Effector memory CD8-positive, alpha-beta T cell (primary cell): ENCODE measurements at places on chromosomes 6 and 20.

GRCh38 chr20:45827712-45828111, 600 bp upstream of the TNNC2 start:
- DNase-seq: no peak

DNA sequence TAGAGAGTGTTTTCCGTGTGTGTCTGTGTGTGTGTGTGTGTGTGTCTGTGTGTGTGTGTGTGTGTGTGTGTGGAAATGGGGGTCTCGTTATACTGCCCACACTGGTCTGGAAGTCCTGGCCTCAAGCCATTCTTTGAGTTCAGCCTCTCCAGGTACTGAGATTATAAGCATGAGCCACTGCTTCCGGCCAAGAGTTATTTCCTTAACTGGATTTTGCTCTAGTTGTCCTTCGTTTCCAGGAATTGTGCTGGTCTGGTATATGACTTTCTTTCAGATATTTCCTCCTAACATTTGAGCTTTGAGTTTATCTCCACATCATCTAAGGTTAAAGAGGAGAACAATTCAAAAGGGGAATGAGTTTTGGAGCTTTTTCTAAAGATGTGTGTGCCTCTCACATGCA, 124.8 kb downstream of the SH3BGRL2 start:
- no peak for DNase-seq

DNA sequence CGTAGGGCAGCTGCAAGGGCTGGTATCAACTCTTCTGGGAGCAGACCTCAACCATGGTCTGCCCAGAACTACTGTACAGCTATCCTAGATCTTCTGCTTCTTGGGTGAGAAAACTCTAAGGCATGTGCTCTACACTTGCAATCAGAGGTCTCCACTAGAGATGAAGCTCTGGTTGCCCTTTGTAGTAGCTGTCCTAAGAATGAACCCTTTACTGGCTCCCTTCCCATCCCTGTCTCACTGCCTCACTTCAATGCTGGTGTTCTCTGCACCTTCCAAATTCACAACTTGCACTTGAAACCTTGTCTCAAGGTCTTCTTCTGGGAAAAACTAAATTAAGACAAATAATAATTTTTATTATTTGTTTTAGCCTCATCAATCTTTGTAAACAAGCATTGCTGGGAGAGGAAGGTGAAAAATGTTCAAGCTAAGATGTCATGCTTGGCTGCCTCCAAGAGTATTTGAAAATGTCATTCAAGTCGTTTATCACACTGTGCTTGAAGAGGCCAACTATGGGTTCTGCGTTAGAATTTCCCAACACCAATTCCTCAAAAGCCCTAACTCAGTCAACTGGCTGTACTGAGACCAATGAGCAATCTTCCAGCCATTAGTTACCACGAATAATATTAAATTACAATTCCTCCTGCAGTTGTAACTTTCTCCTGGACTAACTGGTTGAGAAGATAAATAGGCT, 255.7 kb upstream of the PRND start:
- no peak for DNase-seq

DNA sequence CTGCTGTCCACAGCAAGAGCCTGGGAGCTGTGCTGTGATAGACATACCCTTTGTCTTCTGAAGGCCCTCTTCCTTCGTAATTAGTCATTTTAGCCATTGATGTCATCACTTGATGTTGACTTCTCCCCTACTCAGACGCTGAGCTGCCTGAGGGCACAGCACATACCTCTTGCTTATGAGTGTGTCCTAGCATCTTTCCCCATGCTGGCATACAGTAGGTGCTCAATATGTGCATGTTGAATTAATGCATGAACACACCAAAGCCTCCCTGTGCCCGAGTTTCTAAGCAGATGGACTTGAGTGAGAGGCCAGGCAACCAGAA, 35.8 kb upstream of the FAM83D start:
- no peak for DNase-seq

DNA sequence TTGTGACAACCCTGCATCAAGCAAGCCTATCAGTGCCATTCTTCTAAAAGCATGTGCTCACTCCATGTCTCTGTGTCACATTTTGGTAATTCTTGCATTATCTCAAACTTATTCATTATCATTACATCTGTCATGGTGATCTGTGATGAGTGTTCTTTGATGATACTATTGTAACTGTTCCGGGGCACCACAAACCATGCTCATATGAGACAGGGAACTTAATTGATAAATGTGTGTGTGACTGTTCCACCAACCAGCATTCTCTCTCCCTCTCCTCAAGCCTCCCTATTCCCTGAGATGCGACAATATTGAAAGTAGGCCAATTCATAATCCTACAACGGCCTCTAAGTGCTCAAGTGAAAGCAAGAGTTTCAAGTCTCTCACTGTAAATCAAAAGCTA, 4.0 kb downstream of the HUS1B start:
- no peak for DNase-seq

GRCh38 chr6:167742719-167743303, 83.9 kb upstream of the AFDN start:
- DNase-seq: no peak

DNA sequence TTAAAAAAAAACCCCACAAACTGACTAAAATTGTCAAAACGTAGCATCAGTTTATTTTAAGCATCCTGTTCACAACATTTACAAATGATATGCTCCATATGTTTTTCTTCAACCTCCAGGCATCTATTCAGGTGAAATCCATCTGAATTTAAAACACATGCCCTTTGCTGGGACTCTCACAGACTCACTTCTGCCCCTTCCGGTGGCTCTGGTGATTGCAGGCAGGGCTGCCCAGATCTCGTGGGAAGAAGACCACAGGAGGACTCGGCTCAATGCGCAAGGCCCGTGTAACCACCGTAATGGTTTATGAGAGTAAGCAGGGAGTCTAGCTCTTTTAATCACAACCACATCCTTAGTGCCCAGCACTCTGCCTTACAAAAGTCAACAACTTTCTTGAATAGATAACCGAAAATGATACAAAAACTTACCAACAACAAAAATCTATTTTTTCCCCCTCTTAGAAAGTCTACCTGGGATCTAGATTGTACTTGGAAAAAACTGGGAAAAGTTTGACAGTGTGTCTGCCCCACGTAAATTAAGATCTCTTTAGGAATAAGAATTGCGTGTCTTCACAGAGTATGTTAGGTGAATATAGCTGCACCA, 139.1 kb downstream of the KIF16B start:
- peak; percentile 19 for DNase-seq

GRCh38 chr20:29448806-29449470, 1808.5 kb upstream of the DEFB115 start:
- DNase-seq: no peak

GRCh38 chr6:95576218-95576997, 927 bp upstream of the MANEA start:
- DNase-seq: no peak

DNA sequence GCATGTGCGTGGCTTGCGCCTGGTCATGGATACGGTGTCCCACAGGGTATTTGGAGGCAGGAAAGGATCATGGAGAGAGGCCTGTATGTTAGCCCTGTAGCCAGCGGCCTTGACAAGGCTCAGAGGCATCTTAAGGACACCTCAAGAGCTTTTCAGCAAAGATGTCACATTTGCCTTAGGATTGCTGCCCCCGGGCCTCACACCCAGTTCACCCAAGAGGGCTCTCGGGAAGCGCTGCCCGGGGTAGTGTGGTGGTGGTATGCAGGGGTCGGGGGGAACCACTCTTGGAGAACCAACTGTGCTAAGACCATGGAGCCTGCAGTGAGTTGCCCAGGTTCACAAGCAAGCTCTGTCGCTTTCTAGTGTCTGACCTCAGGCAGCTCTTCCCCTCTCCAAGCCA, 36.9 kb upstream of the VSTM2L start:
- DNase-seq: no peak

- no peak for DNase-seq
These were observed 280.5 kb downstream of the TFAP2B start for GRCh38 chr6:51099201-51099600.

- no peak for DNase-seq
These were observed 108.5 kb downstream of the MANEA start for GRCh38 chr6:95685822-95686221.

DNA sequence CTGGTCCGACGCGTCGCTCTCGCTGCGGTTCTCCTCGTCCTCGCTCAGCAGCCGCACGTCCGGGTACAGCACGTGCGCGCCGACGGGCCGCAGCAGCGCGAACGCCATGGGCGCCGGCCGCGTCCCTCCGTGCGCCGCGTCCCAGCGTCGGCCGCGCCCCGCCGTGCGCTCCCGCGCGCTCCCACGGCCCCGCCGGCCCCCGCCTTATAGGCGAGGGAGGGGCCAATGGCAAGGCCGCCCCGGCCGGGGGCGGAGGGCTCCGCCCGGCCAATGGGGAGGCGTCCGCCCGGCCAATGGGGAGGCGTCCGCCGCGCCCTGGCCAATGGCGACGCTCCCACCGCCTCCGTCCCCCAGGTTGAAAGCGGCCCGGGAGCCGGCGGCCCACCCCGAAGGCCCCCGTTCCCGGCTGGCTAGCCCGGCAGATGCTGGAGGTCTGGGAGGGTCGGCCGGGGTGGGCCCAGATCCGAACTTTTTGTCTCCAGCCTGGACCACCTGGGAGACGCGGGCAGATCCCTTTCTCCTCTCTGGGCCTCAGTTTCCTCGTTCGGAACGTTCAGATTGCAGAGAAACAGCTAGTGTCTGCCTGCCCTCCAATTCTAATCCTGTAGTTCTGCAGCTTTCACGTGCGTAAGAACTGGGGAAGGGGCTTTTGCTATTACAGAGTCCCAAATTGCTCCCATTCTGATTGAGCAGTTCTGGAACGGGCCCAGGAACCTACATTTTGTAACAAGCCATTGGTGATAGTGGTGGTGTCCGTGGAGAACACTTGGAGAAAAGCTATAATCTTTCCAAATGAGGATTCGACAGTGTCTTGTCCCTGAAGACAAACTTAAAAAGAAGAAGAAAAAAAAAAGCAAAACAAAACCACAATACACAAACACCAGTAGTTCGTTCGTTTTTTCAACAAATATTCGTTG, at the start of gene TCF15:
TSS of gene TCF15 (minus strand) at position 180 of the 917 bp plus-strand sequence. CDS start at position 108, 72 bp downstream.
- no peak for DNase-seq

GRCh38 chr6:133854041-133854363, 34.9 kb upstream of the TCF21 start:
- no peak for DNase-seq

GRCh38 chr6:32886681-32887383, 32.8 kb downstream of the PSMB9 start:
- DNase-seq: no peak

DNA sequence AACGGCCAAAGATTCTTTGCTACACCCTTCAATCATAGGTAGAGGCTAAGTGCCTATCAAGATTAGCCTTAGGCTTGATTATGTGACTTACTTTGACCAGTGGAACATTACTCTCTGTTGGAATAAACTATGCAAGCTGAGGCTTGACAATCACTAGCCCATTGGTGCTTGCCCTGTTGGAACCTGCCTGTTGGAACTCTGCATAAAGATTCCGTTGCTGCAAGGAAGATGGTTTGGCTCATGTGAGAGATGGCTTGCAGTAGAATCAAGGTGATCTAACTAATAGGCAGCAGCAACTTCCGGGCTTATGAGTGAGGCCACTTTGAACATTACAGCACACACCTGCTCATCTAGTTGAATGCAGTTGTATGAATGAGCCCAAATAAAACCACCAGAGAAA, 227.7 kb upstream of the TSHZ2 start:
- no peak for DNase-seq

- DNase-seq: no peak
These were observed 32.5 kb downstream of the PLCG1 start for GRCh38 chr20:41169791-41170351.

- DNase-seq: no peak
These were observed 201.3 kb upstream of the SSTR4 start for GRCh38 chr20:22833851-22834250.

GRCh38 chr20:5729348-5729747, 20.9 kb upstream of the SHLD1 start:
- DNase-seq: no peak

DNA sequence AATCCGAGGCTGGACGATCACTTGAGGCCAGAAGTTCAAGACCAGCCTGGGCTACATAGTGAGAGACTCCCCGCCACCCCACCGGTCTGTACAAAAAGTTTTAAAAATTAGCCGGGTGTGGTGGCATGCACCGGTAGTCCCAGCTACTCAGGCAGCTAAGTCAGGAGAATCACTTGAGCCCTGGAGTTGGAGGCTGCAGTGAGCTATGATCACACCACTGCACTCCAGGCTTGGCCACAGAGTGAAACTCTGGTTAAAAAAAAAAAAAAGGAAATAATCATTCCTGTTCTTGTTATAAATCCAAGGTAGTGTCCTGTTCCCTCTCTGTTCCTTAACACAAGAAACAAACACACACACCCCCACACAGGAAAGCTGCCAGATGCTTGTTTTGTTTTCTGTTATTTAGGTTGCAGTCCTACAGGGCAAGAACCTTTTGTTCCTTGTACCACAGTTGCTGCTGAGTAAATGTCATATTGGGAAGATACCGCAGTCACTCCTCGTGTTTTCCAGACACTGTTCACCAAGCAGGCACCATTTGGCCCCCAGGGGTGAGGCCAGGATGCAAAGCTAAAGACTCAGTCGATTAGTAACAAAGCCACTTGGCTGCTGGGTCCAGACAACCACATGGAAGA, 28.9 kb downstream of the ASIP start:
- no peak for DNase-seq

GRCh38 chr6:128567029-128567428, 46.6 kb upstream of the PTPRK start:
- DNase-seq: no peak

GRCh38 chr6:129041563-129041962, 158.6 kb downstream of the LAMA2 start:
- no peak for DNase-seq

- DNase-seq: no peak
These were observed 68.1 kb downstream of the HFE start for GRCh38 chr6:26155061-26155930.

GRCh38 chr6:157898640-157899039, 75.6 kb downstream of the SNX9 start:
- DNase-seq: no peak

DNA sequence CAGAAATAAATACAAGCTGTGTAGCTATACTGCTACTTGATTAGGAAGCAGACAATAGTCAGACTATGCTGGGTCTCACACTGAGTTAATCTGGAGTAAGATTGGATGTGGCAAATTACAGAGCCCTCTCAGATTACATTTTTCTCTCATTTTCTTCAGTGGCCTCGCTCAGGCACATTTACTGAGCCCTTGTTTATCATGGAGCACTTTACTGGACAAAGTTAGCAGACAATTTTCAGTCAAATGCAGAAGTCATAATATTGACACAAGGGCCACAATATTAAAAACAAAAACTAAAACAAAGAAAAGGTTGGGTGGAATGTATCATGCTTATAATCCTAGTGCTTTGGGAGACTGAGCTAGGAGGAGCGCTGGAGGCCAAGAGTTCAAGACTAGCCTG, 95.0 kb upstream of the MAP3K7 start:
- DNase-seq: no peak

DNA sequence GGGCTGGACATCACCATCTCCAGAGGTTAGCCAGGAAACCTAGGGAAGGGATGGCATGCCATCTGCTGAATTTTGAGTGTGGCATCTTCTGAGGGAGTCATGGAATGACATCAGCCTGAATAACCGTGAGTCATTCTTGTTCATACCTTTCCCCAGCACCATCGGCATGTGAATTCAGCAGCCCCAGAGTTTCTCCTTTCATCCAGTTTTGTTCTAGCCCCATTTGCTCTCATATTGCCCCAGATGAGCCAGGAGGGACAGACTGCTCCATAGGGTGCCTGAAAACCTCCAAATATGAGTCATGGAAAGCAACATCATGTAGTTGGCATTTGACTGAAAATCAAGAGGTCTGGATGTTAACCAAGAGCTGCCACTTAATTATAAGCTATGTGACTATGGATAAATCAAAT, 219.2 kb upstream of the SGK1 start:
- no peak for DNase-seq

- peak; percentile 40 for DNase-seq
These were observed 31.2 kb downstream of the RREB1 start for GRCh38 chr6:7138921-7139358.
